B cell (primary cell): ENCODE measurements at places on chromosomes 13 and 19.

DNA sequence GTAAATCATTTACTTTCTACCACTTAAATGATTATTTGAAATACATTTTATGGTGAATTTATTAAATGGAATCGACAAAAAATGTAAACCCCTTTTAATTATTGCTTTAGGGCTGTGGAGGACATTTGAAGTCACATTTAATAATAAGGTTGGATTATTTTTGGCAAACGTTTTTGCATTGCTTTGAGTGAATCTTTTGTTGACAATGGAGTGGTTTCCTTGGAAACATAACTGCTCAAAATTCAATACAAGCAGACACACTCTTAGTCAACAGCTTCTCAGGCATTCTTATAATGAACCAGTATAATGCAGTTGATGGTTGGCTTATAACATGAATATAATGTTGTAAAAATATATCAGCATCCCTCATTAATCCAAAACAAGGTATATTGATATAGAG lies 104.7 kb downstream of the DCLK1 start:
- DNase-seq: no peak

GRCh38 chr13:48155848-48156247 lies 60.9 kb upstream of the MED4 start:
- no peak for DNase-seq

DNA sequence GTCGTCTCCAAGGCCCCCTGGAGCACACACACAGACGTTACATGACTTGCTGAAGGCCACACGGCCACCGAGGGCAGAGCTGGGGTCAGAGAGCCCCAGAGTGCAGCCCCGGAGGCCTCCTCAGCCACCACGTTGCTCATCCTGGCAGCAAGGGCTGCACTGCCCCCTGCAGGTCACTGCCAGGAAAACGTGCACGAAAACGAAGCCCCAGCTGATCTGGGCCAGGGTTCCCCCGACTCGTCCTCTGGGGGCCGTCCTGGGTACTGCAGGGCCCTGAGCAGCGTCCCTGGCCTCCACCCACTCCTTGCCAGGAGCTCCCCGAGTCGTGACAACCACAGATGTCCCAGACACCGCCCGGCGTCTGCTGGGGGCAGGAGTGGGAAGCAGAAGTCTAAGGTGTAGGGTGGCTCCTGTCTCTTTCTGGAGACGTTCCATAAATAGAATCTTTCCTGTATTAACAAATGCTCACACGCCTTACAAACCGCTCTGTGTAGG lies 3.4 kb downstream of the TPGS1 start:
- peak; percentile 92 for DNase-seq

- DNase-seq: no peak
Observed at GRCh38 chr19:39067104-39067503, 17.1 kb upstream of the ACP7 start.

DNA sequence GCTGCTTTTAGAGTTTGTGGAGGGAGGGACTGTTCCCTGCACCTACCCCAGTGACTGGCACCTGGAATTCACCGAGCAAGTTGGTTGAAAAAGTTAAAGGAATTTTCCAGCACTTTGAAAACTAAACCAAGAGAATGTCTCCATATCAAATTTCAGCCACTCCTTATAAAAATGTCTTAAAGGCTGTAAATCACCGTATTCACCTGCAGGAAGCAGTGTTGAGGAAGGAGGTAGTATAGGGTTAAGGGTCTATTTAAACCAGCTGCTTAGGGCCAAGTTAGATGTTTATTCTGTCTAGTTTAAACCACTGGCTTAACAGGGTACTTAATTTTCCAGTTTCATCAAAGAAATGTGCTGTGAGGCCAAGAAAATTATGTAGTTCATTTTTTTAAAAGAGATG lies 3.8 kb upstream of the RAB20 start:
- DNase-seq: no peak

DNA sequence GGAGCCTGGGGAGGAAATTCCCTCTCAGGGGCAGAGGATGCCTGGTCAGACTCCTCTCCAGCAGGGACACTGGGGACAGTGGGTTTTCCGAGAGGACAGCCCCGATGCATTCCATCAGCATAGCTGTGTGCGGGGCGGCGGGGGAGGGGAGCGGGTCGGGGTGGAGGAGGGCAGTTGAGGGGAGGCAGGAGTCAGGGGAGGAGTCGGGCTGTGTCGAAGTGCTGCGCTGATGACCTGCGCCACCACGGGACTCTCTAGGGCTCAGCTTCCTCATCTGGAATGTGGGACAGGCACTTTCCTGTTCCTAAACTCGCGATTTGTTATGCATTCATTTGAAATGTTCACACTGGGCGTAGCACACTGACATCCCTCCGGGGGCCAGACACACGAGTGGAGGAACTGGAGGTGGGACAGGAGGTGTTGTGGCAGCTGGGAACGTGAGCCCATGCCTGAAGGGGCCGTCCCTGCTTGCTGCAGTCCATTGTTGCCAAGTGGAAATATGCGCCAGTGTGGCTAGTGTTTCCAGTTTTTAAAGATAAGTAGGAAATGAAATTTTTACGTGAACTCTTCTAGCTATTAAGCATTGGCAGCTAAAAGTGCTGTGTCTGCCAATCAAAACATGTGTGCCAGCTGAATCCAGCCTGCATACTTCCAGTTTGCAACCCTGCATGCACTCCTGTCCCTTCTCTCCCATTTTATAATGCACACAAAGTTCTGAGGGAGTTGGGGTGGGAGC lies 43.3 kb downstream of the FLT1 start:
- no peak for DNase-seq

DNA sequence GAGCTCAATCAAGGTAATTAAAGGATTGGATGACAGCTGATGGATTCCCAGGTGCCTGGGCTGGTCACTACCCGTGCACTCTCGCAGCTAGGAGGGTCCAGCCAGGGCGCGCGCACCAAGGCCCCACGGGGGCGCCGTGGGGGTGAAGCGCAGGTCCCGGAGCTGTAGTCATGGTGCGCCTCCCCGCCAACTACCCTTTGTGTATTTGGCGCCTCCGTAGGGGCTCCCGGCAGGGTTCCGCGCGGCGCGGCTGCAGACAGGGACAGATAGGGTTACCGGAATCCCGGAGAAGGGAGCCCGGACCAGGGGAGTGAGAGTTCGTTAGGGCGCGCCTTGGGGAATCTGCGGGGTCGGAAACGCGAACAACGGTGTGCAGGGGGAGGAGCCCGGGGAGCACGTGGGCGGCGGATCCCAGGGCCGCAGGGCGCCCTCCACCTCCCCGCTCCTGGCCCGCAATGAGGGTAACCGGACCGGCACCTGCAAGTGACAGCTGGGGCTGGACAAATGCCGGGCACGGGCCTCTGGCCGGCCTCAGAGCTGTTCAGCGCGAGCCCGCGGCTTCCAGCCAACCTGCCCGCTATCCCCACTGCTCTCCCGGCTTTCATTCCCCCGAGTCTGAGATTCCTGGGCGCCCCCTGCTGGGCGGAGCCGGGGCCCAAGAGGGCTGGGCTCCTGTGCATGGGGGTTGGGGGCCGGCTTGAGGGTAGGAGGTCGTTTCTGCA lies 3.4 kb upstream of the PRAM1 start:
- DNase-seq: peak; percentile 82

GRCh38 chr13:32021785-32022184 lies 9.8 kb upstream of the FRY start:
- DNase-seq: no peak

DNA sequence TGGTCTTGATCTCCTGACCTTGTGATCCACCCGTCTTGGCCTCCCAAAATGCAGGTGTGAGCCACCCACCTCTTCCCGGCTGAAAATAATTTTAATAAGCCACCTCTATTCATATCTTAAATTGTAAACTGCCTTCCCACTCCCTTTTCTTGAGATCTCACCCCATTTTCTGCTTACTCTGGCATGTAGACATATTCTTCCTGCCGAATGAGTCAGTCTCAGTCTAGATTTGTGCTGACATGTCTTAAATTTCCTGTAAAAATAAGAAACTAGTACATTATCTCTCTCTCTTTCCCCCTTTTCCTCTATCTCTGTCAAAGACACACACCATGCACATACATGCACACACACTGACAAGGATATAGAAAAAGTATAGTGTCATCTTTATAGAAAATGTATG lies 60.9 kb downstream of the THSD1 start:
- DNase-seq: no peak

GRCh38 chr13:30705680-30706079 lies 29.7 kb upstream of the ALOX5AP start:
- DNase-seq: no peak

DNA sequence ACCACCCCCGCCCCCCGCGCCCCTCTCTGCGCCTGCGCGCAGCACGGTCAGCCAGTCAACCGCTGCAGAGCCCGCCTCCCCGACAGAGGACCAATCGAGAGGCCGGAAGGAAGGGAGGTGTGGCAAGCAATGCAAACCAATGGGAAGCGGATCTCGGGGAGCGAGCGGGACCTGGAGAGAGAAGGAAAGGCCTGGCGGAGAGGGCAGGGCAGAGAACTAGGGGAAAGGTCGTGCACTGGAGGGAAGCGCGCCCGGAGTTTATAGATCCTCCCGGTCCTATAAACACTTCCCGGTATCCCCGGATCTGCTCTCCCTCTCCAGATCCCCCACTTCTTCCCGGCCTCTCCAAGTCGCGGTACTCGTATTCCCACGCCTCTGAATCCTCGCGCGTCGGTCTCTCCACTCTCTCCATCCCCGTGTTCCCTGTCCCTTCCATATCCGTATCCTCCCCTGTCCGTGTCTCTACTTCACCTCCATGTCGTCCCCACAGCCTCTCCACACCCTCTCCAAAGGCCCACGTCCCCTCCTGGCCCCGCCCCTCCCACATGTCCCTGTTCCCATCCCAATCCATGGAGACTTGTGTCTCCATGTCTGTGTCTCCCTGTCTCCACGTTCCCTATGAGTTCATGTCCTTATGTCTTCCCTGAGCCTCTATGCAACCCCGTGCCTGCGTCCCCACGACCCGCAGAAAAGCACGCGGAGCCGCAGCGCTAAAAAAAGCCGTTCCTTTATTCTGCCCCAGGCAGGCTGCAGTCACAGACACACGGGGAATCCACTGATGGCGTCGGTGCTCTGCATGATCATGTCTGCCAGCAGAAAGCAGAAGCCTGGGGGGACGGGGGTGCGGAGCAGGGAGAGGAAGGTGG lies 434 bp upstream of the ETFB start:
- DNase-seq: peak; percentile 93

- DNase-seq: peak; percentile 60
Observed at GRCh38 chr19:703651-704446, 4.9 kb upstream of the PALM start.

DNA sequence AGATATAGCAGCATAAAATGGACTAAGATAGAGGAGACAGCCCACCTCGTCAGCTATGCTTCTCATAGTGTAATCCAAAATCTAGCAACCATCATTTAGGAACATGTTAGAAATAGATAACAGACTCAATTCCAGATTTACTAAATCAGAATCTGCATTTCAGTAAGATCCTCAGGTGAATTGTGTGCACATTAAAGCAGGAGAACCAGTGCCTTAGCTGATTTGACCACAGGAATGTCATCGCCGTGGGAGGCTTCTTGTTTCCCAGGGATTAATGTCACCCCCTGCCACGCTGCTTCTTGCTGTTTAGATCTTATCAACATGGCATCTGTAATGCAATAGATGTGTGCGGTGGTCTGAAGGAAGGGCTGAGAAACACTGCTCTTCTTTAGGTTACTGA lies 84.0 kb downstream of the GPC5 start:
- DNase-seq: no peak

GRCh38 chr13:36412736-36413135 lies 19.6 kb upstream of the CCNA1 start:
- DNase-seq: no peak

GRCh38 chr19:37948362-37948761 lies 41.4 kb downstream of the SIPA1L3 start:
- no peak for DNase-seq

- DNase-seq: no peak
Observed at GRCh38 chr13:23516190-23516589, 54.0 kb upstream of the TNFRSF19 start.

- no peak for DNase-seq
Observed at GRCh38 chr13:38350114-38350617, 515 bp downstream of the UFM1 start.

GRCh38 chr13:34654647-34655046 lies 287.4 kb upstream of the NBEA start:
- DNase-seq: no peak

GRCh38 chr19:51986309-51987291 lies at the start of gene ZNF350:
ZNF350 (minus strand) TSS chr19:51986840; CDS start chr19:51974360, 12,480 bp downstream.
- peak; percentile 96 for DNase-seq

GRCh38 chr19:53102756-53103233 lies 427 bp downstream of the ZNF160 start:
- DNase-seq: no peak

DNA sequence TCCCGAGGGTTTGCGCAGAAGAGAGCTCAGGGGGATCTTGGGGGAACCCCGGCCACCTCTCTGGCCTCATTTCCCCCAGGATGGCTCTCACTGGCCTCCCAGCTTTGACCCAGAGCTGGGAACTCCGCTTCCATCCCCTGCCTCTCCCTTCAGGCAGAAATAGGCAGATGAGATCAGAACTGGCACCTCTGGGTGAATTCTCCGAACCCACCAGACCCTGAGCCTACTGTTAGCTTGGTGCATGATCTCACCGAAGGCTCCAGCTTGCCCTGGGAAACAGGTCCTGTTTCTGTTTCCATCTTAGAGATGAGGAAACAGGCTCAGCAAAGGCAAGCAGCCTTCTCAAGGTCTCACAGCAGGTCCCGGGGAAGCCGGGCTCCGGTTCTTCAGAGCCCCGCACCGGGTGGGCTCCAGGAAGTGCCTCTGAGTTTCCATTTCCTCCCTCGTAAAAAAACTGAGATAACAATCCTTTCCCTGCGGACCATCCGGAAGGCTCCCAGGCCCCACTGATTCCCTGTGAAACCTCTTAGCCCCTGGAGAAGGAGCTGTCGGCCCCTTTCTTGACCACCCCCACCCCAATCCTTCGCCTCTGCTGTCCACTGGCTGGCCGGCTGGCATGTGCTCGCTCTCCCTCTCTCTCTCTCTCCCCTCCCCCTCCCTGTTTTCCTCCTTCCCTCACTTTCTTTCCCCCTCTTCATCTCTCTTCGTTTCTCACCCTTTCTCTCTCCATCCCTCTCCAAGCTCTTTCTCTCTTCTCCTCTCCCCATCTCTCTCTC lies 2.1 kb downstream of the NECTIN2 start:
- DNase-seq: peak; percentile 37

DNA sequence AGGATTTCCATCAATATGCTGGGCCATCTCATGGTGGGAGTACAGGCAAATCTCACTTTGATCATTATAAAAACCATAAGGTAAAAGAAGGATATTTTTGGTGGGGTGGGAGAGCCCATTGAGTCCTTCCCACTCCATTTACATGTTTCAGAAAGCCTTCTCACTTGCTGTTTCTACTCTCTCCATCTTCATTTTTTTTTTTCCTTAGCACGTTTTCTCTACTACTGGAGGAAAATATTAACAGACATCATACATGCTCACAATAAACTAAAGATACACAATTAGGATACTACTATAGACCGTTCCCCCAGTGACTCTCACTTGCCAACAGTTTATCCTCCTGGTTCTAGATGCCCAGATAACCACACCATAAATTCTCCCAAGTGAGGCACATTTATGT lies 1.8 kb upstream of the AKAP8 start:
- DNase-seq: no peak

GRCh38 chr19:10855879-10856522 lies 7.8 kb downstream of the C19orf38 start:
- DNase-seq: no peak

GRCh38 chr13:26673890-26674289 lies 86.7 kb downstream of the GPR12 start:
- no peak for DNase-seq
